ENCODE measurements at places on chromosomes 4 and X. TPM values are rescaled to one million over a fixed set of nuclear protein-coding genes. Genes with fewer than 3 reads are reported as not detected.

The TACR3 gene
- not detected for total RNA-seq

The SPANXD gene
- total RNA-seq, result not detected

The BEX1 gene
- total RNA-seq, result 295 TPM

The HCCS gene
- total RNA-seq, result 17.6 TPM

The MAGEB6B gene
- total RNA-seq, result not detected

The TMEM154 gene
- total RNA-seq, result 2.6 TPM

The SLC35A2 gene
- 29.7 TPM for total RNA-seq

The SMIM14 gene
- total RNA-seq, result 101 TPM

GRCh38 chrX:68717663-68718442, 70.4 kb downstream of the STARD8 start:
- DNase-seq, result no peak

DNA sequence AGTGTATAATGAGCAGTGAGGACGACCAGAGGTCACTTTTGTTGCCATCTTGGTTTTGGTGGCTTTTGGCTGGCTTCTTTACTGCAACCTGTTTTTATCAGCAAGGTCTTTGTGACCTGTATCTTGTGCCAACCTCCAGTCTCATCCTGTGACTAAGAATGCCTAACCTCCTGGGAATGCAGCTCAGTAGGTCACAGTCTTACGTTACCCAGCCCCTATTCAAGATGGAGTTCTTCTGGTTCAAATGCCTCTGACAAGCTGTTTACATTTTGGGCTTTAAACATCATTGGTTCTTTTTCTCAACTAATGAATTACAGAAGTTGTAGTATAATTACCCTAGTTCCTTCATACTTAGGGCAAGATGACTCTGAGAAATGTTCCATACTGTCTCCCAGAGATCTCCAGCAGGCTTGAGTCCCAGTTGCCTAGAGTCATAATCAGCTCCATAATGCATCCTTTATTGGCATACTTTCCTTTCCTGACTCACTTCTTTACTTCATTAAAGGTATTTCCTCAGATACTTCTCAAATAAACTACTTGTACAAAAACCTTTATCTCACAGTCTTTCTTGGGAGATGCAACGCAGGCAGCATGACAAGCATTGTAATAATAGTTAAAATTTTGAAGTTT, 136.5 kb downstream of the KDM6A start:
- DNase-seq, result no peak

GRCh38 chr4:105741548-105741947, 33.0 kb downstream of the GSTCD start:
- no peak for DNase-seq

DNA sequence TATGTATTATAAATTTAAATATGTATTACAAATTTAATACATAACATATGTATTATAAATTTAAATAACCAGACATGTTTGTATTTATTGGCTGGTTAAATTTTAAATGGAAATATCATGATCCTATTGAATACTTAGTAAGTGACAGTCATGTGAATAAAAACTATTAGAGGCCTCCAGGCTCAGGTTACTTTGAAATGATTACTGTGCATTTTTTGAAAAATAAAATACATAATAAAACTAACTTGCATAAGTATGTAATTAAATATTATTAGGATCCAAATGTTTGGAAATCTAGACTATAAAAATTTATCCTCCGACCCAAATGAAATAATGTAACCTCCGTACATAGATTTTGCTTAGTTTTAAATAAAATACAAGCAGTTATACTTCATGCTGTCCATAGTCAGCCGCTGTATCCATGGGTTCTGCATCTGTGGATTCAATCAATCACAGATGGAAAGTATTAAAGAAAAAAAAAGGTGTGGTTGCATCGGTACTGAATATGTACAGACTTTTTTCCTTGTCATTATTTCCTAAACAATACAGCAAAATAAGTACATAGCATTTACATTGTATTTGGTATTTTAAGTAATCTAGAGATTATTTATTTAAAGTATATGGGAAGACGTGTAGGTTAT, 140.7 kb downstream of the WDFY3 start:
- DNase-seq, result no peak

- DNase-seq, result no peak
Observed at GRCh38 chr4:54525602-54526001, 132.2 kb upstream of the KIT start.

DNA sequence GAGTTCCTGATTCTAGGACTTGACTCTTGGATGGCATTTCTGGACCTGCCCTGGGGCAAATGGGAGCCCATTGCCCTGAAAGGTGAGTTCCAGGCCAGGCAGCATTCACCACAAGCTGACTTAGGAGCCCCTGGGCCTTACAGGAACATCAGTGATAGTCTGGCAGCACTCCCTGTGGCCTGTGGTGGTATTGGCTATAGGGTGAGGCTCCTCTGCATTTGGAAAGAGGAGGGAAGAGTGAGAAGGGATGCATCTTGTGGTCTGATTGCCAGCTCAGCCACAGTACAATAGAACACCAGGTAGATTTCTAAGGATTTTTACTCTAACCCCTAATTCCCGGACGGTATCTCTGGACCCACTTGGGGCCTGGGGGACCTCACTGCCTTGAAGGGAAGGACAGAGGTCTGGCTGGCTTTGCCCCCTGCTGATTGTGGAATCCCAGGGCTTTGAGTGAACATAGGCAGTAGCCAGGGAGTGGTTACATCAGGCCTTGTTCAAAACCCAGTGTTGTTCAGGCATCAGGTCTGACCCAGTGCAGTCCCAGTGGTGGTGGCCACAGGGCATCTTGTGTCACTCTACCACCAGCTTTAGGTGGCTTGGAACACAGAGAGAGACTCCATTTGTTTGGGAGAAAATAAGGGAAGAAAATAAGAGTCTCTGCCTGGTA, 32.9 kb downstream of the MAGED4 start:
- no peak for DNase-seq

GRCh38 chr4:10003666-10004065, 17.6 kb downstream of the SLC2A9 start:
- DNase-seq, result no peak

DNA sequence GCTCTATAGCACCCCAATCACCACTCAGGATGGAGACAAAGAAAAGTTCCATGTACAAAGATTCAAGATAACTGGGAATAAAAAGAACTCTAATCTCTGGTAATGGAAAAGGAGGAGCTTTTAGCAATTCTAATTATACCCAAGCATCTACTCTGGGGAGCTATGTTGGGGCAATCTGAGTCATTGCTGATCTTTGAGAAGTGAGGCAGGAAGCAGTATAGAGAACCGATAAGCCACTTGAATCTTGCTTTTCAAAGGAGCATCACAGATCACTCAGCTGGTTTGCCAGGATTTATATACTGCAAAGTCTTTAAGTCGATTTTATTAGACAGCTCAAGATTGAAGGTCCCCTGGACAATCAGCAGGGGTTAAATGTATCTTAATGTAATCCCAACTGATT, 220.0 kb downstream of the ENOX2 start:
- DNase-seq, result no peak

GRCh38 chrX:9475984-9476383, 11.1 kb downstream of the TBL1X start:
- no peak for DNase-seq

GRCh38 chr4:32268863-32269262, 1548.7 kb downstream of the PCDH7 start:
- no peak for DNase-seq

DNA sequence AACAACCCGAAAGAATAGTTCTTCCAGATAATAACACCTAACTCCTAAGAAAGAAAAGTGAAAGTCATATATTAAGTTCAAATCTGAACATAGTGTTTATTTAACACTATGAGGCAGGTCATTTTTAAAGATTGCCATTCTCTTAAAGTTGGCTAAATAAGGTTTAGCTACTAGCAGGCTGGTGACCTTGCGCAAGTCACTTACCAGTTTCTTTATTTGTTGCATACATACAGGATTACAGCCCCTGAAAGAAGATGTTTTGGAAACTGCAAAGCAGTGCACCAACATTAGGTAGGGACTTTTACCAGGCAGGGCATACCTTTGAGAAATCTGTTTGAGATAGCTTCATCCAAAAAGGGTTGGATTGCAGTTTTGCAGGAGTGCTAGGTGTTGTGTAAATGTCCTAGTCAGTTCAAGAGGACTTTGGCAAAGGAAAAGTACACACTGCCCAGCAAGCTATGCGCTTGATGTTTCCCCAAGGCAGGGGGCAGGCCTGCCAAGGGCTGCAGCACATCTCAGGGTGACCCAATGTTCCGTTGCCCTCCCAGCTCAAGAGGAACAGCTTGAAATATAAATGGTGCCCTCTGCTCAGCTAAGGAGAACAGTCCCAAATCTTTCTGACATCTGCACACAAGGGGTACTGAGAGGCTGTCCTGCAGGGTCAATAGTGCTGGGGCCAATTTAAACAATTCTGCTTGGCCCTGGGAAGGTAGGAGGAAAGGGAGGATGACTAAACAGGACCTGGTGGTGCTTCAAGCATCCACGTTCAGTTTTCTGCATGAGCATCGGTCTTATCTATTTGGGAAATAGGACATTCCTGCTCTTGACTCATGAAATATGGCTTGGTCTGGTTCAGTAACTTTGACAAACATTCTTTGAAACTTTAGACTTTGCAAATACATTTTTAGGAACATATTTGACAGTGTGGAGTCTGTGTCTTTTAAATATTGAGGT, 130.8 kb downstream of the COL4A6 start:
- peak; percentile 30 for DNase-seq

DNA sequence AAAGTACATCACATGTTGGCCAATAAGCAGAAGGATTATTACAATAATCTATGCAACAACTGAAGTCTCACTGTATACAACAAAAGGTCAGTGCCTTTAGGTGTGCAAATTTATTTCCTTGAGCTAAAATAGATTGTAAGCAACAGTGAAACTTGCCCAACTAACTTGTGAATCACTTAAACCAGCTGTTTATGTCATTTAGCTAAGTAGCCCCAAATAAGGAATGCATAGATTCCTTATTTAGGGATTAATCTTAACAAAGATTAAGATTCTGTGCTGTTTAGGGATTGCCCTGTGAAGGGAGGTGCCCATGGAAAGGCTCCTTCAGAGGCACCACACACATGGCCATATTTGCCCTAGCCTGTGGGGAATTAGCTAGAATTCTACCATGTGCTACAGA, 168.6 kb downstream of the MAML3 start:
- DNase-seq, result no peak

- DNase-seq, result no peak
Observed at GRCh38 chr4:1668488-1668840, 15.6 kb downstream of the FAM53A start.

DNA sequence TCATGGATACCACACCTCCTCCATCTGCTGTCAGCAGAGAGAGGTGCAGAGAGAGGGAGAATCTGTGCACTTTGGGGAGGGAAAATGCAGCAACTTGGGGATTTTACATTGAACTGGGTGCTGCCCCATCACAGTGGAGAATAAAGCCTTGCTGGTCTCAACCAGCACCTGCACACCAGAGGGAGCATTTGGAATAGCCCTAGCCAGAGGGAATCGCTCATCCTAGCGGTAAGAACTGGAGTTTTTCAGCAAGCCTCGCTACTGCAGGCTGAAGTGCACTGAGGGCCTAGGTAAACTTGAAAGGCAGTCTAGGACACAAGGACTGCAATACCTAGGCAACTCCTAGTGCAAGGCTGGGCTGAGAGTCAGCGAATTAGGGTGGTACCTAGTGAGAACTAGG, 148.7 kb downstream of the KDR start:
- no peak for DNase-seq

- DNase-seq, result no peak
Observed at GRCh38 chr4:155657985-155658680, 8.5 kb upstream of the GUCY1A1 start.

DNA sequence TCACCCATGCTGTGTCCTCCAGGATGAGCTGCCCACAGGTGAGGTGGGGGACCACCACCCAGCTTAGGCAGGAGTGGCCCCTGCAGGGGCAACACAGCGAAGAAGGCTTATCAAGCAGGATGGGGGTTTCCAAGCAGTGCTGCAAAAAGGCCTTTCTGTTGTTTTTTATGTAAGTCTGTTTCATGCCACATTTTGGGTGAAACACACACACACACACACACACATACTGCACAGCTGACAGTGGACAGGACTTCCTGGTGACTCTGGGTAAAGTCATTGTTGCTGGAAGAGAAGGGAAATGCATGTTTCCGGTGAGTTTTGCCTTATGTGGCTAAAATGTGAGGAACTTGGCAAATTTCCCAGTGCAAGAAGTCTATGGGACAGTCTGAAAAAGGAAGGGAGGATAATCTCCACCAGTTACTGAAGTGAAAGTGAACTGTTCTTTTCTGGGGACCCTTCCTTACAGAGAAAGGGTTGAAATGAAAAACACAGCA, 119.2 kb downstream of the IRF2 start:
- no peak for DNase-seq

DNA sequence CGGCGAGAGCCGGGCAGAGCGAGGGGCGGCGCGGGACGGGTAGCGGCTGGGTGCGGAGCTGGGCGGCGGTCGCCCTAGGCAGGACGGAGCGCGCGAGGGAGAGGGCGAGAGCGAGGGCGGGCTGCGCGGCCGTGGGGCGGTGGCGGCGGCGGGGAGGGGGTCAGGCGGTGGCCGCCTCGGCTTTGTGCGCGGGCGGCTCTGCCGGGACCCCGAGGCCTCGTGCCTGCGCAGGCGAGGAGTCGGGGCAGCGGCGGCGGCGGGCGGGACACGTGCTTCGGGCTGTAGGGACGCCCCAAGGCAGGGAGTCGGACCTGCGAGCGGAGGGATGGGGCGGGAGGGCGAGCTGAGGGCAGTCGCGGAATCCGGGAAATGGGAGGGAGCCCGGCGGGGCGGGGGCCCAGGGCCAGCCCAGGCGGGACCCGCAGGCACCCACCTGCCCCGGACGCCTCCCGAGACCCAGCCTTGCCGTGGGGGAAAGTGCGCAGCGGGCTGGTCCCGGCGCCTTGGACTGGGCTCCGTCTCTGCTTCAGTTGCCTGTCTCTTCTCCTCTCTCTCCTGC, 465 bp downstream of the BMPR1B start:
- peak; percentile 33 for DNase-seq

DNA sequence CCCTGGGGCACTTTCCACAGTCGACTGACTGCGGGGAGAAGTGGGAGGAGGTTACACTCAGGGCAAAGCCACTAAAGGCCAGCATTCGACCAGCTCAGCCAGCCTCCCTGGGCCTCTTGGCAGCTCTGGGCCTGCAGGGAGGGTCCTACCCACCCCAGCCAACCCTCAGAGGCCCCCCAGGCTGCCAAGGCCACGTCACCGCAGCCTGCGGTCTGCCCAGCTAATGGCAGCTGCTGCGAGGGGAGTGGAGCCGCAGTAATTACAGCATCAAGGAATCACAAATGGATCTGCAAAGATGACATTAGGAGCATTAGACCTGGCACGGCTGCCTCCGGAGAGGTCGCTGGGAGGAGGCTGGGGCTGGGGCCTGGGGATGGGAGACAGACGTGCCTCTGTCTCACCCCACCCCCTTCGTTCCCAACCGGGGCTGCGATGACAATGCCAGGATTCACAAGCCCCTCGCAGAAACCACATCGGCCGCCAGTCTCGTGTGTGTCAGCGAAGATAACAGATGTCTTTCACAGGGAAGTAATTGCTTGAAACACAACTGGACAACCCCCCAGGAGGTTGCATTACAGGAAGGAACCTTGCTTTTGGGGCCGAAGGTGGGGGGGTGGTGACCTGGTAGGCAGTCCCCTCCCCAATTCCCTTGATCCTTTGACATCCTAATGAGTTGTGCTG, 367.6 kb downstream of the BCOR start:
- DNase-seq, result no peak
